HFFc6 (cell line): ENCODE measurements at places on chromosomes 6 and 20.

GRCh38 chr20:46915575-46916257 is 21.1 kb downstream of the EYA2 start:
- DNase-seq: no peak
- peaks cover 7% of the 10 kb centered on the region for H3K4me1 ChIP-seq
- peaks cover 19% of the 10 kb centered on the region for H3K27me3 ChIP-seq
- no peak overlapping the region for H3K4me3 ChIP-seq
- H3K27ac ChIP-seq: no peak overlapping the region
- no peaks in the 10 kb centered on the region for H3K36me3 ChIP-seq

GRCh38 chr6:116217069-116217468 is 36.8 kb downstream of the TSPYL4 start:
- peak overlapping the region; percentile 62; the same call in 1 of the 2 replicates for H3K27ac ChIP-seq
- no peak overlapping the region for H3K4me3 ChIP-seq
- no peaks in the 10 kb centered on the region for H3K27me3 ChIP-seq
- no peaks in the 10 kb centered on the region for H3K36me3 ChIP-seq

- H3K4me3 ChIP-seq: no peak overlapping the region
- peaks cover 20% of the 10 kb centered on the region for H3K4me1 ChIP-seq
- DNase-seq: no peak
- no peak overlapping the region for H3K27ac ChIP-seq
- peaks cover 1% of the 10 kb centered on the region; the same call in 1 of the 2 replicates for H3K27me3 ChIP-seq
- H3K36me3 ChIP-seq: peaks cover 29% of the 10 kb centered on the region
Observed at GRCh38 chr6:143199291-143199690, 138.6 kb downstream of the AIG1 start.

DNA sequence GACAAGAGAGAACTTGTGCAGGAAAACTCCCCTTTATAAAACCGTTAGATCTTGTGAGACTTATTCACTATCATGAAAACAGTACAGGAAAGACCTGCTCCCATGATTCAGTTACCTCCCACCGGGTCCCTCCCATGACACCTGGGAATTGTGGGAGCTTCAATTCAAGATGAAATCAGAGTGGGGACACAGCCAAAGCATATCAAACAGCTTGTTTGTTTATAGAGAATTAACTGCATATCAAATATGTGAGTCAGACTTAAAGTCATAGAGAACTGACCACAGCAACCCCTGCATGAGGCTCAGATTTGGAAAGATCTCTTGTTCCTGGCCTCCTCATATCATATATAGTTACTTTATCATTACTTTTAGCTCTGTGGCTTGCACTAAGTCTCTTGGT is 29.1 kb upstream of the HDAC2 start:
- H3K4me1 ChIP-seq: peaks cover 68% of the 10 kb centered on the region
- peaks cover 10% of the 10 kb centered on the region for H3K36me3 ChIP-seq
- H3K27me3 ChIP-seq: no peaks in the 10 kb centered on the region; the same call in 1 of the 2 replicates
- 0 out of 2 replicates have a peak overlapping the region, but pooled peaks have one; percentile 20 for H3K27ac ChIP-seq
- no peak overlapping the region for H3K4me3 ChIP-seq

GRCh38 chr6:18019539-18020534 is 32.4 kb upstream of the KIF13A start:
- no peak overlapping the region for H3K4me3 ChIP-seq
- H3K27me3 ChIP-seq: no peaks in the 10 kb centered on the region; the same call in 1 of the 2 replicates
- DNase-seq: no peak
- peaks cover 50% of the 10 kb centered on the region for H3K4me1 ChIP-seq
- peaks cover 7% of the 10 kb centered on the region for H3K36me3 ChIP-seq

DNA sequence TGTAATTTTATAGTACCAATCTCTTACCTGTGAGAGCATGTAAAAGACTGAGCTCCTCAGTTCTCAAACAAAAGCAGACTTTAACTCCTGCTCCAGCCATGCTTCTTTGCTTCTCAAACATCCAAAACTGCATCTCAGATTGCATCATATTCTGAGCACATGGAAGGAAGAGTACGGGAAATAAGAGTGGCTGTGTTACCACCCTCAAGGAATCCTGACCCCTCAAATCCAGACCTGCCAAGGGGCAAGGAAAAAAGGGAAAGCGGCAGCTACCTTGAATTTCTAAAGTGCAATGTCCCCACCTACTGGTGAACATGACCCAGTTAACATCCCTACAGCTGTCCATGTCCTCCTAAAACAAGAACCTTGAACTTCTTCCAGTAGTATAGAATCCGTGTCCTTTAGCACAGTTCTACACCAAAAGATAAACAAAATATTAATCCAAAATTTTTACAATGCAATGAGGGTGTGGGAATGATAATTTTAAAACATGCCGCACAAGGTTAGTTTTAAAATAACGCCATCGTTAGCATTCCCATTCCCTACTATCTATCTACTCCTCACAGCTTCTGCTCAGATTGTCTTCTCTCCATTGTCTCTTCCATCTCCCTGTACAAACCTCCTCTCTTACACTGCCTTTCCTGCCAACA is 34.1 kb upstream of the HLA-DQB1 start:
- no peaks in the 10 kb centered on the region for H3K36me3 ChIP-seq
- no peaks in the 10 kb centered on the region for H3K4me1 ChIP-seq
- H3K27me3 ChIP-seq: peaks cover 1% of the 10 kb centered on the region
- H3K4me3 ChIP-seq: no peak overlapping the region
- no peak overlapping the region for H3K27ac ChIP-seq

- H3K4me1 ChIP-seq: peaks cover 4% of the 10 kb centered on the region; the same call in 1 of the 2 replicates
- H3K27ac ChIP-seq: no peak overlapping the region
- H3K4me3 ChIP-seq: no peak overlapping the region
Observed at GRCh38 chr6:137744877-137745276, 122.2 kb upstream of the TNFAIP3 start.

DNA sequence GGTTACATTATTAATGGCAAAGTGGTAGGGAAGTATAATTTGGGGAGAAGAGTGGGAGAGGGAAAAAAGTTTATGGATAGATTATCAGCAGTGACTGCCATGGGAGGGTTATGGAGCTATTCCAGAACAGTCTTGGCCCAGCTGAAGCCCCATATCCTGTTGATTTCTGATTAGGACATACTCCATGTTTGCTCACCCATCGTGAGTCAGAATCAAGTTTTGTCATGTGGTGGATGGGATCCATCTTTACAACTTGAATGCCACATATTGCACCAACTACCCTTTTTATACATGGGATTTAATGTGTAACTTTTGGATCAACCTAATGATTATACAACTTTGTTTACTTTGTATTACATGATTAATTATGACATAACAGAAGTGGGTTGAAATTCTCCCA is 217.0 kb downstream of the HAO1 start:
- H3K27ac ChIP-seq: no peak overlapping the region
- H3K36me3 ChIP-seq: no peaks in the 10 kb centered on the region
- no peak for DNase-seq
- no peaks in the 10 kb centered on the region for H3K27me3 ChIP-seq

DNA sequence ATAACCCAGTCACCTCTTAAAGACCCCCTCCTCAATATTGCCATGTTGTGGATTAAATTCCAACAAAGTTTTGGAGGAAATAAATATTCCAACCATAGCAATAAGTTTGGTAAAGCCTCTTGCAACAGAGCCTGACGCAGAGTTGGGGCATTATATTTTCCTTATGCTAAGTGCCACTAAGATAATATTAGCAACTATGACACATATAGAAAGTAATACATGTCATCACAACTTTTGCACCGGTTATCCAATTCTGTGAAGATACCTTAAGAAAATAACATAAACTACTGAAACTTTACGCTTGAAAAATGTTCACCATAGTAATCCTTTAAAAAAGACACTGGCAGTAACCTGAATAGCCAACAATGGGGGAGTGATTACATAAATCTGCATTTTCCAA is 52.2 kb upstream of the TRERF1 start:
- H3K27ac ChIP-seq: no peak overlapping the region
- no peak overlapping the region for H3K4me3 ChIP-seq
- DNase-seq: no peak
- H3K4me1 ChIP-seq: peaks cover 38% of the 10 kb centered on the region

- peak overlapping the region; percentile 43 for H3K27ac ChIP-seq
- no peaks in the 10 kb centered on the region; the same call in 1 of the 2 replicates for H3K27me3 ChIP-seq
- H3K4me1 ChIP-seq: peaks cover 53% of the 10 kb centered on the region
Observed at GRCh38 chr6:38117281-38117680, 297.8 kb downstream of the ZFAND3 start.

DNA sequence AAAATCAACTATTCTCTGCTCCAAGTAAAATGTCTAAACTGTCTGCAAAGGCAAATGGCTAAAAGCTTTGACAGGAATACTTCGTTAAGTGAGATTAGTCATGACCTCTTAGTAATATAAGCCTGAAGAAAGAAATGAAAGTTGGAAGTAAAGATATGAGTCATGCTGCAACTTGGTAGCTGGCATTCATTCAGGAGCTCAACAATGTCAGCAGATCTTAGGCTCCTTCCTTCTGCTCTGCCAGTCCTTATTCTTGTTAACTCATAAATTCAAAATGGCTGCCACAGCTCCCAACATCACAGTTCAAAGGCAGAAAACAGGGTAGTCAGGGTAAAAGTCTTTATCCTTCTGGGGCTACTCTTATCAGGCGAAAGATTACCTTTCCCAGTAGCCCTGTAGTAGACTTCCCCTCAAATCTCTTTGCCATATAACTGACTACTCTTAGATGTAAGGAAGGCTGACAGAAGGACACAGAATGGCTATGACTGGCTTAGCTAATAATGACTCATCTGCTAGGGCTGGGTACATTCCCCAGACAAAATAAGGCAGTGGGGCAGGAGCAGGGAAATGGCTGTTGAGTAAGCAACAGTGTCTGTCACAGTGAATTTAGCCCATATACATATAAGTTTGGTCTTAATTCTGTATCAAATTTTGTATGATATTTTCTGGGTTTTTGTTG is 24.4 kb upstream of the C6orf62 start:
- H3K27me3 ChIP-seq: no peaks in the 10 kb centered on the region; the same call in none of the 2 replicates
- DNase-seq: peak; percentile 97
- peaks cover 50% of the 10 kb centered on the region for H3K4me1 ChIP-seq
- peak overlapping the region; percentile 80 for H3K4me3 ChIP-seq
- peak overlapping the region; percentile 97 for H3K27ac ChIP-seq

GRCh38 chr6:6695625-6696276 is 107.2 kb downstream of the LY86 start:
- H3K27ac ChIP-seq: no peak overlapping the region
- no peak overlapping the region for H3K4me3 ChIP-seq
- H3K27me3 ChIP-seq: no peaks in the 10 kb centered on the region; the same call in none of the 2 replicates

GRCh38 chr20:50198716-50199115 is 8.1 kb downstream of the CEBPB start:
- H3K27me3 ChIP-seq: peaks cover under 1% of the 10 kb centered on the region; the same call in 1 of the 2 replicates
- H3K36me3 ChIP-seq: peaks cover 30% of the 10 kb centered on the region
- no peak overlapping the region for H3K27ac ChIP-seq

DNA sequence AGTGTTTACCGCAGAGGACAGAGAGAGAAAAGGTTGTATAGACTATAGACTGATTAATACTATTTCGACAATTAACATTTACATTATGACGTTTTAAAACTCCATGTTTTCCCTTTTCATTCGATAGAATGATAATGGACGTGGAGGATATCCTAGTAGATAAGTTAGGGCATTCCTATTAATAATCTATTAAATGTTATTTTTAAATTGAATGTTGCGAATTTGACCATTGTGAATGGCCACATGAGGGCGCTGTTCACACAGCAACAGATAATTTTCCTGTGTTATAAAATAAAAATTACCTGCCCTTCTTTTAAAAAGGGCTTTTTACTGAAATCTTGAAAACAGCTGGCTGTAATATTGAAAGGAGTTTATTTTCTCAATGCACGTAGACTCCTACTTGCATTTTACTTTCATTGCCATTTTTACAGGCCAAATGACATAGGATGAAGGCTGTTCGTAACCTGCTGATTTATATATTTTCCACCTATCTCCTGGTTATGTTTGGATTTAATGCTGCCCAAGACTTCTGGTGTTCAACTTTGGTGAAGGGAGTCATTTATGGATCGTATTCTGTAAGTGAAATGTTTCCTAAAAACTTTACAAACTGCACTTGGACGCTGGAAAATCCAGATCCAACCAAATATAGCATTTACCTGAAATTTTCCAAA is 3.3 kb downstream of the ADGRB3 start:
- H3K27me3 ChIP-seq: peaks cover 11% of the 10 kb centered on the region
- no peak for DNase-seq
- no peak overlapping the region for H3K4me3 ChIP-seq
- no peaks in the 10 kb centered on the region for H3K36me3 ChIP-seq
- H3K4me1 ChIP-seq: peaks cover 16% of the 10 kb centered on the region

DNA sequence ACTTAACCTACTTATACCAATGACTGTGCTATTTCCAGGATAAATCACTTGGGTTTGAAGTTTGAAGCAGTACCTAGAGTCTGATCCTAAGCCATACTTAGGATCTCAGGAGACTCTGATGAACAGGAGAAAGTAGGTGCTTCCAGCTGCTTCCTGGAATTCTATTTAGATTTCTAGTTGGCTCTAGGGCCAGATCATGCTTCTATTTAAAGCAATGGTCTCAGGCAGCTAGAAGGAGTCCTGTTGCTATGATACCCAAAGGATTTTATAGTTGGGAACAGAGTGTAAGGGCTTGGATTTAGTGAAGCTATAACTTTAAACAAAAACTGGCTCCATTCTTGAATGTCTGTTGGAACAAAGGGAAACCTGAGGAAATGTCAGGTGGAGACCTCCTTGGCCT is 52.4 kb upstream of the TINAG start:
- peaks cover 24% of the 10 kb centered on the region for H3K4me1 ChIP-seq
- H3K27ac ChIP-seq: no peak overlapping the region
- no peak overlapping the region for H3K4me3 ChIP-seq
- no peaks in the 10 kb centered on the region for H3K36me3 ChIP-seq

DNA sequence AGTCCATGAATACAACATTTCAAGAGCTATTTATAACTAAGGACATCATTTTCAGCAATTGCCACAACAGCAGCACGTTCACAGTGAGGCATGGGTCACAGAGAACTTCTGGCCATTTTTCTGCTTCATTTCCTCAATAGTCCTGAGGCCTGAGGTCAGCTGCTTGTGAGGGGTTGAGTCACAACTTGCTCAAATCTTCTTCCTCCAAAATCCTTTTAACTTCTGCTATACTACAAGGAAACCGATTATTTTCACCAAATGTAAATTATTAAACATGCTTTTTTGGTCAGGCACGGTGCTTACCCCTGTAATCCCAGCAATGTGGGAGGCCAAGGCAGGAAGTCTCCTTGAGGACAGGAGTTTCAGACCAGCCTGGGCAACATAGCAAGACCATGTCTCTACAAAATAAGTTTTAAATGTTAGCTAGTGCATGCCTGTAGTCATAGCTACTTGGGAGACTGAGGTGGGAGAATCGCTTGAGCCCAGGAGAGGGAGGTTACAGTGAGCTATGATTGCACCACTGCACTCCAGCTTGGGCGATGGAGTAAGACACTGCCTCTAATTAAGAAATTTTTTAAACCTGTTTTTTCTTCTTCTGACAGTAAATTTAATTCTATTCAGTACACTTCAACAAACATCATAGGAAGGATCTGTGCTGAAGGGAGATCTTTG is 11.1 kb upstream of the SLC16A10 start:
- H3K4me1 ChIP-seq: peaks cover 9% of the 10 kb centered on the region; the same call in 1 of the 2 replicates
- no peak overlapping the region for H3K4me3 ChIP-seq
- H3K27me3 ChIP-seq: peaks cover 19% of the 10 kb centered on the region
- DNase-seq: no peak
- no peak overlapping the region for H3K27ac ChIP-seq

DNA sequence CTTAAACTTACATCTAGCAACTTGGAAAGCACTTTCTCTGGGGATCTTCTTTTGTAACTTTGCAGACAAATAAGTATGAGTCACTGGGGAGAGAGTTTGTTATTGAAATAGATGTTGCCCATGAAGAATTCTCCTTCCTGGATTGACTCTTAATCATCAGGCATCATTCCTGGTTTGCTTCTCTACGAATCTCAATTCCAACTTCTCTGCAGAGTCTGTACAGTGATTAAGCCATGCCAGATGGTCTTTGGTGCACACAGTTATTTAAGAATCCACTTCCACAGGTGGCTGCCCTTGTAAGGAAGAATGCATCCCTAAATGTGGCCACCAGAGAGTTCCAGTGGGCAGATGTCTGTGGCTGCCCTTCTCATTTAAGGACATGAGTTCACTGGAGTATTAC is 25.7 kb downstream of the MYCT1 start:
- peaks cover 37% of the 10 kb centered on the region for H3K4me1 ChIP-seq
- H3K4me3 ChIP-seq: 0 out of 2 replicates have a peak overlapping the region, but pooled peaks have one; percentile 8
- no peaks in the 10 kb centered on the region for H3K36me3 ChIP-seq
- peak; percentile 57 for DNase-seq
